Breast epithelium (tissue), 4 donors: ENCODE measurements at places on chromosomes 3 and 15.

GRCh38 chr3:45182915-45183871 is 37.0 kb upstream of the CDCP1 start:
- DNase-seq: peak; percentile 38

DNA sequence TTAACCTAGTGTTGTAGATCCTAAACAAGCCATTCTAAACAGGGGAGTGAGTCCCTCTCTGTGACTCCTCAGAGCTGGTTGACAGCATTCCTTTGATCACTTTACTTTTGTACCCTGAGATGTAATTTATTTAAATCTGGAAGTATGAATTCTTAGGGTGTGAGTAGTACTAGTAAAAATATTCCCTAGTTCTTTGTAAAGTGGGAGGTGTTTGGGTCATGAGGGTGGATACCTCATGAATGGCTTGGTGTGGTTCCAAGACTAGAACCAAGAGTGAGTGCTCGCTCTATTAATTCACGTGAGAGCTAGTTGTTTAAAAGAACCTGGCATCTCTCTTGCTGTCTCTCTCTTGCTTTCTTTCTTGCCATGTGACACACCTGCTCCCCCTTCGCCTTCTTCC is 223.7 kb downstream of the SQOR start:
- no peak for DNase-seq

DNA sequence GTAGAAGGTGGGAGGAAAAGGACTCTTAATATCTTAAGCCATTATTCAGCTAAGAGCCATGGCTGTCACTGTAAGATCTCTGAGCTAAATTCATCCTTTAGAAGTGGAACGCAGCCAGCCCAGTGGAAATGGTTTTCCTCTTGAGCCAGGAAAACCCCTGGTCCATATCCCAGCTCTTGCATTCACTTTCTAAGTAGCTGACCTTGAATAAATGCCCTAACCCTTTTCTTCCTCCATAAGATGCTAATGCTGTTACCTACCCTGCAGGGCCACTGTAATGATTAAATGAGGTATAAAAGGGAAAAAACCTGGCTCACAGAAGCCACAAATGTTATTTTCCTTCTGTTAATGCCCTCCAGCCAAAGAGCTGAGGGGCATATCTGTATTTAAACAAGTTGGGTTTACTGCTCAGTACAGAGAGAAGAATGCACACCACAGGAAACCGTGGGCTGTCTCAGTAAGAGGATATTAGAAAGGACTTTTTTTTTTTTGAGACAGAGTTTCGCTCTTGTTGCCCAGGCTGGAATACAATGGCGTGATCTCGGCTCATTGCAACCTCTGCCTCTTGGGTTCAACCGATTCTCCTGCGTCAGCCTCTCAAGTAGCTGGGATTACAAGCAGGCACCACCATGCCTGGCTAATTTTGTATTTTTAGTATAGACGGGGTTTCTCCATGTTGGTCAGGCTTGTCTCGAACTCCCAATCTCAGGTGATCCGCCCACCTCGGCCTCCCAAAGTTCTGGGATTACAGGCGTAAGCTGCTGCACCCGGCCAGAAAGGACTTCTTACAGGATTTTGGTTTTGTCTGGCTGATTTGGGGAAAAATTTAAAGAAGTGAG is 6.8 kb downstream of the UBL7 start:
- DNase-seq: no peak

GRCh38 chr3:46062679-46063078 is 35.4 kb upstream of the XCR1 start:
- DNase-seq: no peak

GRCh38 chr3:155079746-155080487 is at the start of gene MME:
Gene MME, plus strand, starts transcription at chr3:155080319. Its CDS starts 3,849 bp downstream, at chr3:155084168.
- DNase-seq: peak; percentile 53

GRCh38 chr3:50651920-50652529 is 22.7 kb upstream of the DOCK3 start:
- DNase-seq: no peak

GRCh38 chr3:98322101-98322500 is 31.6 kb upstream of the OR5K4 start:
- DNase-seq: no peak

- DNase-seq: no peak
These were observed 685.3 kb downstream of the GRM7 start for GRCh38 chr3:7546253-7546652.

DNA sequence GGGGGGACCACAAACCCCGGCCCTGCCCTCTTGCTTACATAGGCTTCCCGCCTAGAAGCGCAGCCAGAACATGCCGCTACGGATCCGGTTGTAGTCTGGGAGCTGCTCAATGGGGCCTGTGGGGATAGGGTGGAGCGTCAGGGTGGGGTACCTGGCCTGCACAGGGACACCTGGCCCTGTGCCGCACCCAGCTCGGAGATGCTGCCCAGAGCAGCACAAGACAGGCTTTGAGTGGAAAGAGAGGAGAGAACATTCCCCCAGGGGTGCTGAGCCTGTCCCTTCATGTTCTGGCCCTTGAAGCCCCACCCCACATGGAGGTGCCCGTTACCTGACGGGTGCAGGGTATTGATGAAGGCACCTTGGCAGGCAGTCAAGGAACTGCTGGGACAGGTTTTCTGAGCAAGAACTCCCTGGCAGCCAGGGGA is 4.0 kb upstream of the COL7A1 start:
- DNase-seq: peak; percentile 77

DNA sequence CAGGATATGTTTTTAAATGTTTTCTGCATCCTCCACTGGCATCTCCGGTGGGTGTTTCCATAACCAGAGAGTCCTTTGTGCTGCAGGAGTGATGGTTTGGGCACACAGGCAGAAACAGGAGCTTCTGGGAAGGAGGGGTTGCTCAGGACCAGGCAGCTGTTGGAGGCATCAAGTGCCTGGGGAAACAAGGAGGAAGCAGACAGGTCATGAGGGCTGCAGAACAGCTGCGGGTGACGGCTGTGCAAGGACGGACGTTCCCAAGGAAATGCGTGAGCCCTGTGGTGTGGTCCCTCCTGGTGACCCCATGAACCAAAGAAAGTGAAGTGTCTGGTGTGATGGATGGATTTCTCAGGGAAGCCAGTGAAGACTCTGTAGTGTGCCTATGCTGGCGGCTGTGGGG is 61.2 kb upstream of the TNFAIP8L3 start:
- DNase-seq: no peak

DNA sequence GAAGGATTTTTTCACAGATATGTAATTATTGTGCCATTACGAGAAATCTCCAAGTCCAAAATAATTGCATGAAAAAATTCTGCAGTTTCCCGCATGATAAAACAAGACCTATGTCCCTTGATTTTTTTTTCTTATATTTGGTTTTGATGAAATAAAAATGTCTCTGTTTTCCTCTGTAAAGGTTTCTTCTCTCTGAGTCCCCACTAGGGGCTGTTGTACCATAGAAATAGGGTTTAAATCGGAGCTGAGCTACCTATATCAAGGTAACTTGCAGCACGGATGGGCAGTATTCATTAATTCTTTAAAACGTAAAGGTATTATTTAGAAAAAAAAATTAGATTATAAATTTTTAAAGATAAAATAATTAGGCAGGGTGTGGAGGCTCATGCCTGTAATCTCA is 66.6 kb upstream of the IGF1R start:
- no peak for DNase-seq

DNA sequence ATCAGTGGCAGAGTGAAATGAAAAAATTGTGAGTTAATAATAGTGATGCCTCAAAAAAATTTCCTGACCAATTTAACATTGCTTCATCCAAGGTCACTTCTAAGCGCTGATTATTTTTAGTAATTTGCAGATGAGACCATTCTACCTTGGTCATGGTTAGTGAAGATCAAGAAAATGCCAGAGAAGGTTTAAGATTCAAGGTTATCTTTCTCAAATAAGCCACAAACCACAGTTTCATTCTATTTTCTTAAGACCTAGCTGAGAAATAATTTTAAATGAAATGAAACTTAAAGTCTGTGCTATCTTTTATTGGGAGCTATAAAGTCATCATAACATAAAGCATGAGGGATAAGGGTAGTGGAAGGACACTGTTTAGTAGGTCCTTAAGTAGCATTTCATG is 353.9 kb upstream of the NAALADL2 start:
- DNase-seq: no peak

- DNase-seq: no peak
These were observed 9.8 kb upstream of the RUVBL1 start for GRCh38 chr3:128133273-128133883.

DNA sequence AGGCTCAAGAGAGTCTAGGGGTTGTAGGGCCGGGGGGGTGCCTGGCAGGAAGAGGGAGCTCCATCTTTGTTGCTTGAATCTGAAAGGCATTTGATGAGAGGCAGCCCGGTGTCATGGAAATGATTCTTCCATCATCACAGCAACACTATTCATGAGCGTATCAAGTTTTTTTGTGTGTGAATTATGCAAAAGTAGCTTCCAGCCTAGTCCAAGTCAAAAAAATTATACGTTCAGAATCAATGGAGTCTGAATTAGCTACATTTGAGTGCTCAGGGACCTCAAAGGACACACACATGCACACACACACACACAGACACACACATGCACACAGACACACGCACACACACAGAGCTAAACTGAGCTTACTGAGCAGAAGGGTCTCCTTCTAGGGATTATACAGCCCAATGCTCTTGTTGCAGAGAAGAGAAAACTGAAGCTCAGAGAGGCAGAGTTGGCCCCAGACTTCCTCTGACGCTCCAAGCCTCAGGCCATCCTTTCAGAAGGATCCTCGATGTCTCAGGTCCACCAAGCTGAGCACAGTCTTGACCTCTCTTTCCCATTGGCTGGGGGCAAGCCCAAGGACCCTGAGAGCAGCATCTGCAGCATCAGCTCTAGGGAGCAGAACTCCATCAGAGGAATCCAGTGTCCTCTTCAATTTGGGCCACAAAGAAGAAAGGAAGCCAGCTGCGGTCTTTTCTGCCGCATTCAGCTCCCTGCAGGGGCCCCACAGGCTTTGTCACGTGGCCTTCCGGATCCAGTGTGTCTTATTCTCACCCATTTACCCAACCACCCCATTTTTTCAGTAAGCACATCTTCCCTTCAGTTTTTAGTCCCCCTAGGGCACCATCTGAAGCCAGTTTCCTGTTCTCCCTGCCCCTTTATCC is 228.0 kb downstream of the UACA start:
- DNase-seq: no peak

DNA sequence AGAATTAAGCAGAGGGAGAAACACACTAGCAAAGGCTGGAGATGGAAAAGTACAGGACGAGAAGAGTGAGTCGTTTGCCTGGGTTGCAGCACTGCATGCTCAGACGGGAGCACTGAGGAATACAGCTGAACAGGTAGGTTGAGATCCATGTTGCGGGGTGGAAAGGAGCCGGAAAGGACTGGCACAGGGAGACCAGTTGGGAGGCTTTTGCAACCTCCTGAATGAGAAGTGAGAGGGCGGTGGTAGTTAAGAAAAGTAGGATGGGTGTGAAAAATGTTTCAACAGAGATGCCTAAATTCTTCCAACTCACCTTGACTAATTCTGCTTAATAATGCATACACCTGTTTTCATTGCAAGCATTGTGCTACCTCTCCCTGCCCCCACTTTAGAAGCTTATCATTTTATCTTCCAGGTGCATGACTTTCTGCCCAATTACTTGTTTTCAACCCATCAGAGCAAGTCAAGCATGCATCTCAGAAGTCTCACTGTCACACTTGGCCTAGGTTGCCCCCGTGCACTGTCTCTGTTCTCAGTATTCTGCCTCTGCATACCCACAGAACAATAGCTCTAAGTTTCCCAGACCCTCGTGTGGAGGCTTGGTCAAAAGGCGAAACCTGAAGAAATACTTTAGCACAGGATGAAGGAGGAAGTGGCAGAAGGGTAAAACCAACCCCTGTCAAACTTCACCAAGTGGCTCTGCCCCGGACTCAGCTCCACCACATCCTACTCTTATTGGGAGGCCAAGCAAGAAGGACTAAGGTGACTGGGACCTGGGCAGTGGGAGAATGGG is 199.3 kb upstream of the BCL6 start:
- no peak for DNase-seq

DNA sequence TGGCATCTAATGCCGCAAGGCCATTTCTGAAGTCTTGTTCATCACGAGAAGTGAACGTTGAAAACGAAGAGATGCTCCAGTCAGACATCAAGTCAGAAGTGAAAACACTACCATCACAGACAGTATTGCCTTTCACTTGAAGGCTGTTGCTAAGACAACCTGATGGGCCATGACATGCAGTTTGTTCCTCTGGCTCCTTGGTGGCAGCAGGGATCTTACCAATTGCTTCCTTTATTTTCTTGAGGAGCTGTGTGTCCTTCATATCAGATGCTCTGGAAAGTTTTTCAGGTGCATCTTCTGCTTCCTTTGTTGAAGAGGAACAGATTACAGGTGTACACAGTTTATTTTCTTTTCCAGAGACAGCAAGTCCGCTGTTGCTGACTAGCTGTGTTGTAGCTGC is 30.7 kb upstream of the MYLK start:
- DNase-seq: no peak

- no peak for DNase-seq
These were observed 110.0 kb downstream of the KCNAB1 start for GRCh38 chr3:156230278-156230900.

GRCh38 chr15:59166166-59166565 is 40.5 kb upstream of the LDHAL6B start:
- DNase-seq: no peak

DNA sequence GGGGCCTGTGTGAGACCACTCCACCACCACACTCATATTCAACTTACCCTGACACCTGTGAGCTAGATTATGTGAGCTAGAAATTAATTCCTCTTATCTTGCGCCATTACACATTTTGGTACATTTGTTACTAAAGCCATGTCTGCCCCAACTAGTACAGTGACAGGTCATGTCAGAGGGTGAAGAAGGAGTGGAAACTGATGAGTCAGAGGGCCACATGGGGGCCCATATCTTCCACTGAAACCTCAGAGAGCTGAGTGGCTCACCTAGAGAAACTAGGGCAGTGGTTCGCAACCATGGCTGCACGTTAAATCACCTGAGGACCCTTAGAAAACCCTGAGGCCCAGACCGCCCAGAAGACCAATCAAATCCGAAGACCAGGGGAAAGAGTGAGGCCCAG is 15.7 kb upstream of the MEF2A start:
- no peak for DNase-seq

DNA sequence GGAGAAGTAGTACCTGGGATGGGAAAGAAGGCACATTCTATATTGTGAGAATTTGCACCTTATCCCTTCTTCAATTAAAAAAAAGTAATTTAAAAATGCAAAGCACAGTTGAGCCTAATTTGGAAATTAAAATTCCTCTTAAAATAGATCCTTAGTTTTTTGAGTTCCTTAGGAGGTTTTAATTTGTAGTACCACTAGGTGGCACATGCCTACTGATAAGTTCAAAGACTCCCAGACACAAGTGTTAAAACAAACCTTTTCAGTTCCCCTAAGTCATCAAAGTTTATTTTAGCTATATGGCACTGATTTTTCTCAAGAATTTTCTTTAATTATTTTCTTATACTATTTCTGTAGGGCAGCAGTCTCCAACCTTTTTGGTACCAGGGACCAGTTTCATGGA is 127.6 kb upstream of the AZI2 start:
- no peak for DNase-seq

GRCh38 chr15:69496001-69496400 is 43.4 kb downstream of the RPLP1 start:
- no peak for DNase-seq

DNA sequence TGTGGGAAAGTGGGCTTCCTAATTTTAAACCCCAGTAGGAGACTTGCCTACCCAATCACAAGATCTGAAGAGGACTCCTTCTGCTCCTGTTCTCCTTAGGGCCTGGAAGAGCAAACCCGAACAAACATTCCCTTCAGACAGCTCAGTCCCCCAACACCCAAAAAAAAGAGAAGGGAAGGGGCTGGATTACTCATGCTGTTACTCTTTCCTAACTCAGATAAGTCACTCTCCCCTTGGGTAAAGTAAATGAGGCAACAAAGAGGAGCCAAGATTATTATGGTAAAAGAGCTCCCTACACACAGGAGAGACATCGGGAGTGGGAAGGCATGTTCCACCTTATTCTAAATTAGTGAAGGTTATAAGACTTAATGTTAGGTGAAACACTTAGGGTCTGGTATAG is 18.1 kb upstream of the LEKR1 start:
- DNase-seq: no peak
